Neural crest cell (in vitro differentiated cells): ENCODE measurements at places on chromosomes 2 and 18.

DNA sequence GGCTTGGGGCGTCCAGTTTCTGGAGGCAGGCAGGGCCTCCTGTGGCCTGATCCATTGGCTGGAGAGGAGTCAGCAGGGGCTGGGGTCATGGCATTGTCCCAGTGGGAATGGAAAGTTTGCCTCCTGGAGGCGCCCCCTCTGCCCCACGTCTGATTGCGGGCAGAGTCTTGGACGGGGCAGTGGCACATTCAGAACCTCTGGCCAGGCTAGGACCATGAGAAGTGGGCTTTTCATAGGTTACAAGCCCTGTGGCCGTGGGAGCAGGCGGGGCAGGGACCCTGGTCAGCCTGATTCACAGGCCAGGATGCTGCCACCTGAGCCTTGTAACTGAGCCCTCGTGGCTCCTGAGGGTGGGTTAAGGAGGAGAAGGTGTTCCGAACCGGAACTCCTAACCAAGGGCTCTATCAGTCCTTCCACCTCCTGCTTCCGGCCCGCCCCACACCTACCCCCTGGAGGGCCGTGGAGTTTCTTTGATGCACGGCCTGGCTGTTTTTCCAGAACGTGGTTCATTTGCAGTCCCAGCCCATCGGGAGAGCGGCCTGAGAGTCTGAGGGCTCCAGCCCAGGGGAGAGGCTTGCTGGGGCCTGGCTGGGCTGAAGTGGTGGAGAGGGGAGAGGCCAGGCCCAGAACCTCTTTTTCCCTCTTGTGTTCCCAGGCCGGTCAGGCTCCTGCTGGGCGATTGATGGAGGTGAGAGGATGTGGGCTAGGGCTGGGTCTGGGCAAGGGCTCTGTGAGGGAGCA, 43.9 kb upstream of the PLB1 start:
- no peak overlapping the region for H3K4me3 ChIP-seq
- no peaks in the 10 kb centered on the region for H3K27me3 ChIP-seq
- H3K4me1 ChIP-seq: no peaks in the 10 kb centered on the region
- H3K36me3 ChIP-seq: no peaks in the 10 kb centered on the region

DNA sequence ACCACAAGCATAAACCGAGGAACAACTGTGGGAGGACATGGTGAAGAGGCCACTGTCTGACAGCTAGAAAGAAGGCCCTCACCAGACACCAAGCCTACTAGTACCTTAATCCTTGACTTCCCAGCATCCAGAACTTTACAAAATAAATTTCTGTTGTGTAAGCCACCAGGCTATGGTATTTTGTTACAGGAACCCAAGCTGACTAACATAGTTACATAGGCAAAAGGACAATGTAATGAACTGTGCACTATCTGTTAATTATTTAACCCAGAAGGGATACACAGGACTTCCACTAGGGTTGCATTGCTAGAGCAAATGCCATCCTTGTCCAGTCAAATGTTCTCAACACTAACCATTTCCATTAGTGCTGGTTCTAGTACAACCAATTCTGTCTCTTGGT, 47.7 kb upstream of the DOK6 start:
- H3K36me3 ChIP-seq: no peaks in the 10 kb centered on the region
- H3K4me3 ChIP-seq: no peak overlapping the region
- no peaks in the 10 kb centered on the region for H3K4me1 ChIP-seq
- no peak overlapping the region for H3K27ac ChIP-seq
- no peak for DNase-seq

DNA sequence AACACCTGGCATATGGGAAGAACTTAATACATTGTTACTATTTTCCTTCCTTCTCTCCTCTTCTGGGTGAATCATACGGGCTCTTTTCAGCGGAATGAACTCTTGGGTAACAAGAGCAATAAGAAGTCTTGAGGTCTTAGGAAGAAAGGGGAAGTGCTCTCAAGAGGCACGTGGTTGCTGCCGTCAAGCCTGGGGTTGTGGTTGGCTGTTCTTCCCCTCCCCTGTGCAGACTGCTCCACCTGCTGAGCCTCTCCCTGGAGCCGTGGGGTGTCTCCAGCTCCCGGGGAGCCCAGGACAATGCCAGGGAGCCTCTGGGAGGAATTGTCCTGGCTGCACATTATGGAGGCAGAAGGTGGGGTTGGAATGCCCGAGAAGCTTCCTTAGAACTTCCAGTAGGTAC, 19.4 kb downstream of the TOGARAM2 start:
- peaks cover 4% of the 10 kb centered on the region for H3K4me1 ChIP-seq
- no peak overlapping the region for H3K4me3 ChIP-seq
- peaks cover 3% of the 10 kb centered on the region for H3K27me3 ChIP-seq
- no peak for DNase-seq

- H3K4me1 ChIP-seq: peaks cover 17% of the 10 kb centered on the region
- no peak overlapping the region for H3K4me3 ChIP-seq
- H3K27me3 ChIP-seq: no peaks in the 10 kb centered on the region
- DNase-seq: no peak
These were observed 16.3 kb downstream of the HS1BP3 start for GRCh38 chr2:20634507-20635112.

DNA sequence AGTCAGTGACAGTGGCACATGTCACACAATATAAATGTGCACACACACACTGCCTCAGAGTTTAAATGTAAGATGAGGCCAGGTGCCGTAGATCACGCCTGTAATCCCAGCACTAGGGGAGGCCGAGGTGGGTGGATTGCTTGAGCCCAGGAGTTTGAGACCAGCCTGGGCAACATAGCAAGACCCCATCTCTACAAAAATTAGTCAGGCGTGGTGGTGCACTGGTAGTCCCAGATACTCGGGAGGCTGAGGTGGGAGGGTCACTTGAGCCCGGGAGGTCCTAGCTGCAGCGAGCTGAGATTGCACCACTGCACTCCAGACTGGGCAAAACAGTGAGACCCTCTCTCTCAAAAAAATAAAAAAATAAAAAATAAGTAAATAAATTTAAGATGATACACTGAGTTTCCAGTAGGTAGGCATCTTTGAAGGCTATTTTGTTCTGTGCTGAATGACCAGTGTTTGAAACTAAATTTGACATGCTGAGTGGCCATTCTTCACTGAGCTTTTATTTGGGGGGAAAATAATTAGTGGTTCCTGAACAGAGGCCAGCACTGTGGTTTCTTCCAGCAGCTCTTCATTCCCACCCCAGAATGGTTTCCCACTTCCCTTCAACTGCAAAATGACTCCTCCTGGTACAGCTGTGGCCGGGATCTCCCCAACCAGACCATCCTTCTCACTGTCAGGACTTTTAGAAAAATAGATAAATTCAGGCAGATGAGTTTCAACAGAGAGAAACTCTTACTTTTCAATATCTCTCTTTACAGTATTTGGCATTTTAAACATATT, 44.9 kb downstream of the PSMG2 start:
- H3K27me3 ChIP-seq: no peaks in the 10 kb centered on the region
- no peaks in the 10 kb centered on the region for H3K36me3 ChIP-seq
- H3K4me1 ChIP-seq: peaks cover 8% of the 10 kb centered on the region
- H3K27ac ChIP-seq: no peak overlapping the region

DNA sequence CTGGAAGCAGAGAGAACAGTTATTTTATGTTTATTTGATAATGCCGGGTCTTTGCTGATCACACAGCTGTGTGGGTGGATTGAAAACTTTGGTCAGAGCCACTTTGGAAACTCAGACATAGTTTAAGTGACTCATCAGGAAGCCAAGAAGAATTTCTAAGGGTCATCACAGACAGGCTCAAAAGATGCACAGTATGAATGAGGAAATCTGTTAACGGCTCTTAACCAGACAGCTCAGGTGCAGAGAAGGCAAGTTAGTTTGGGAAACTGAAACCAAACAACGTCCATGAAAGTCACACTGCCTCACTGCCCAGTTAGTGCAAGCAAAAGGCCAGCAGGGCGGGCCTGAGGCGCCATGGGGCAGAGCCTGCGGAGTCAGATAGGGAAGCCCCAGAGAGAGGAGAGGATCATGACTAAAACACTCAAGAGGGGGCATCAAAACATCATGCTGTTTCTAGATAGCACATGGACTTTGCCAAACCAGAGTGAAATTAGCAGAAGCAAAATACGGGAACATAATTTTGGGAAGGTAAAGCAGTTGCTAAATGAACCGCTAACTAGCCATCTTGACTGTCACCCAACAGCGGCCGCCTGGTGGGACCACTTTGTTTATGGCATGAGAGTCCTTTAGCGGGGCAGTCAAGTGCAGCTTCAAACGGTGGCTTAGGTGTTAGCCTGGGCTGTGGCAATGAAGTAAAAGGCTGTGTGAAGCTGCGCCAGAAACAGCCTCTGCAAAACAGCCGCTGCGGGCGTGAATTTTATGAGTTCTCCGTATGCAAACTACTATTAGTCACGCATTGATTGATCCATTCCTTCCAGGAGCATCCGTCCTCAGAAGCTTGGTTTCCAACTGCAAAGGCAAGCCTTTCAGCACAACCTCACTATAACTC, 101.2 kb downstream of the KCTD18 start:
- peaks cover 21% of the 10 kb centered on the region for H3K27me3 ChIP-seq
- H3K27ac ChIP-seq: no peak overlapping the region
- no peak overlapping the region for H3K4me3 ChIP-seq
- H3K4me1 ChIP-seq: peaks cover 38% of the 10 kb centered on the region

DNA sequence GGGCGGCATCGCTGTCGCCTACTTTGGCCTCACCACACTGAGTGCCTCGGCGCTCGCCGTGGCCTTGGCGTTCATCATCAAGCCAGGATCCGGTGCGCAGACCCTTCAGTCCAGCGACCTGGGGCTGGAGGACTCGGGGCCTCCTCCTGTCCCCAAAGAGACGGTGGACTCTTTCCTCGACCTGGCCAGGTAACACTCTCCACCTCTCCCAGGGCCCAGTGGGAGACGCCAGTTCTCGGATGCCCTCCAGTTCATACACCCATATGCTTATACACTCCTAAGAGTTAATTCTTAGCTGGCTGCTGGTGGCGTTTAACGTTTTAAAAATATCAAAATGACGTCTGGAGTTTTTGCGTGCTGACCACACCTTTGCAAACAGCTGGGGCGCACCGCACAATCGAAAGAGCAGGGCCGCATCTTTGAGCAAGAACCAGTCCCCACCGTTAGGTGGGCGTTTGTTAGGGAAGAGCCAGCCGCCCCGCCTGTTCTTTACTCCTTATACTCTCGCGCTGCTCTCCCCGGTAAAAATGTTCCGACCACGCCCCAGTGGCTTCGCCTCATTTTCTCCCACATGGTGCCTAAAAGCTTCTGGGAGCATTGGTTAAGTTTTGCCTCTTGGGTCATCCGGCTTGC, 899 bp downstream of the SLC1A4 start:
- H3K4me3 ChIP-seq: peak overlapping the region; percentile 90
- H3K27ac ChIP-seq: peak overlapping the region; percentile 21
- peaks cover 2% of the 10 kb centered on the region for H3K36me3 ChIP-seq
- no peak for DNase-seq
- peaks cover 13% of the 10 kb centered on the region for H3K27me3 ChIP-seq

DNA sequence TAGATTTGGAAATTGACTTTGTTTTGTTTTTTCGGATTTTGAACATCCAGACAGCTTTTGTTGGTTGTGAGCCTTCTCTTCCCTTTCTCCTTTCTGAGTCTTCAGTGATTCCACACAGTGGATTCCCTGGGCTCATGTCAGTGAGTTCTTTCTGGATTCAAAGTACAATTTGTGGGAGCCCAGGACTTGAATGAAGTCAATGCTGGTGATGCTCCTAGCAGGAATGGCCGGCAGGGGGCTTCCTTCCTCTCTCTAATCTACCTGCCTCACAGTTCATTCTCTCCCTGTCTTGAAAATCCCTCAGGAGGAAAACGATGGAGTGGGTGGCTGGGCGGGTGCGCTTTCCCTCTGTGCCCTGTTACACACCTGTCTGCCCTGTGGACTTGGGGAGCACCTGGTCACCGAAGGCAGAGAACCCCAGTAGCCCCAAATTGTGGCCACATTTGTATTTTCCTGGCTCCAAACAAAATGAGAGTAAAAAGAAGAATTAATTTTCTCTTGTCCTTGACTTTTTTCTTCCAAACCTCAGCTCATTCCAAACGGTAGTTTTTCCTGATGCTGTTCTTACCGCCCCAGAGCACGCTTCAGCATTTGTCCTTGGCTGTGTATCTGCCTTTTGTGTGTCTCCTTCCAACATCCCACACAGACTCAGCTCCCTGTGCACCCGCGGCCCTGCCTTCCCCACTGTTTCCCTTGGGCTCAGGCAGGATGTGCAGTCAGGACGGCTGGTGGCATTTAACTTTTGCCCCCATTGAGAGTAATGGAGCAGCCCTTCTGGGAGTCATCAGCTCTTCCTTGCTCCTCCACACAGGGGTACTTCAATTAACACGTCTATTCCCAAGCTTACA, 86.6 kb downstream of the MARCO start:
- peaks cover 2% of the 10 kb centered on the region for H3K36me3 ChIP-seq
- no peak overlapping the region for H3K27ac ChIP-seq
- H3K4me3 ChIP-seq: no peak overlapping the region
- DNase-seq: peak; percentile 25

DNA sequence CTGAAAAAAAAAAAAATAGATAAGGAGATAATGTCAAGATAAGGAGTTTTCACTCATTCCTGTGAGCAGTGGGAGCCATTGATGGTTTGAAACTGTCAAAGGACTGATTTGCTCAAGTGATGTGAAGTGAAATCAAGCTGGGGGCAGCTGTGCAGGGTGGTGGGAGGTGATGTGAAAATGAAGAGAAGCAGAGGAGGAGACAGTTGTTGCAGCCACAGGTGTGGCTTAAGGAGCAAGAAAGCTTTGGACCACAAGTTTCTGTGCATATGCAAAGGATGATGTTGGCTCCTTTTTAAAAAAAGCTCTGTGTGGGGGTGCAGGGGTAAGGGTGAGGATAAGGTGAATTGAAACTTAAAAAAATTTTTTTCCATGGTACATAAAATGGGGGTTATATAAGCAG, 8.3 kb downstream of the EFR3B start:
- no peak overlapping the region for H3K4me3 ChIP-seq
- H3K27ac ChIP-seq: no peak overlapping the region
- no peaks in the 10 kb centered on the region for H3K36me3 ChIP-seq
- peaks cover 1% of the 10 kb centered on the region for H3K4me1 ChIP-seq

DNA sequence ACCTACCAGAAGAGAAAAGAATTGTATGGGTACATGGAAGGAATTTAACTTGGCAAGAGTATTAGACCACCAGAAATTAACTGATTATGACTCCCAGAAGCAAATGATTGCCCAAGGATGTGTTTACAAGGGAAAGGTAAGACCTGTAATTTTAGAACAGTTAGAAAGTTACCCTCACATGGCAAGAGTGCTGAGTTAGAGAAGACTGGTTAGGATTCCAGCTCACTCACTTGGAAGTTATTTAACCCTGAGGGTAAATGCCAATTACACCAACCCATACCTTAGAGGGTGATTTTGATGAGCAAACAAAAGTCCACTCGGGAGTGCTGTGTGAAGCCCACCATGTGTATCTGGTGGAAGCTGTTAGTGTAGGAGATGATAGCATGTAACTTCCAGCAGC, 170.2 kb downstream of the TPGS2 start:
- no peaks in the 10 kb centered on the region for H3K27me3 ChIP-seq
- H3K27ac ChIP-seq: no peak overlapping the region
- H3K4me3 ChIP-seq: no peak overlapping the region
- no peaks in the 10 kb centered on the region for H3K4me1 ChIP-seq

DNA sequence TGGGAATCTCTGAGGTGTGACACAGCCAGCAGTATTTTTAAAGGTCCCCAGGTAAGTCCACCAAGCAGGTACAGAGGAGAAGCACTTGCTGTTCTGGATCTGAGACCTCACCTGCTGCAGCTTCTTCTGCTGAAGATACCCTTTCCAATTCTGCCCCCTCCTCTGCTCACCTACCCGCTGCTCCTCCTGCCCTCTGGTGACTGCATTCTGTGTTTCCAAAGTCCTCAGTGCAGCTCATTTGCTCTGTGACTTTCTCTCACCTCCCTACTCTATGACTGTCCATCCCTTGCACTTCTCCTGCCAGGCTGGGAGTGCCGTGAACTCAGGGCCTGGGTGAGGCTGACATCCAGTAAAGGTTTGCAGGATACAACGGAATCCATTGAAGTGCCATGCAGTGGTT, 205.2 kb upstream of the LYPD1 start:
- no peak for DNase-seq
- no peaks in the 10 kb centered on the region for H3K4me1 ChIP-seq
- H3K4me3 ChIP-seq: no peak overlapping the region
- H3K27ac ChIP-seq: no peak overlapping the region
- no peaks in the 10 kb centered on the region for H3K27me3 ChIP-seq
